ENCODE measurements at places on chromosomes 7 and 10.

- DNase-seq = no peak
These were observed 274.1 kb upstream of the COBL start for GRCh38 chr7:51590746-51591145.

DNA sequence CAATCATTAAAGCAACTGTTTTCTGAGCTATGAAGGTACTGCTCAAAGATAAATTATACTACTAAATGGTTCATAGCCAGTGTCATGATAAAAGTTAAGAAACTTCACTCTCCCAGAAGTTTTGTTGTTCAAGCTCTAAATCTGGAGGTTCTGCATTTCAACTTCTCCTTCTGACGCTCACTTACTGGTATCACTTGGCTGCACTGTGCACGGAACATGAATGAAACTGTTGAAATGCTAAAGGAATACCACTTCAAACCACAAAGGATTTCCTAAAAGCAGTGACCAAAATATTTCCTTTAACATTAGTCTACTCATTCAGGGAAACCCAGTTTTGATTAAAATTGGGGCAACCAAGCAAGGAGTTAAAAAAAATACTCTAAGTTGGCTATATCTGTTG, 93.6 kb downstream of the UBE2H start:
- no peak for DNase-seq

DNA sequence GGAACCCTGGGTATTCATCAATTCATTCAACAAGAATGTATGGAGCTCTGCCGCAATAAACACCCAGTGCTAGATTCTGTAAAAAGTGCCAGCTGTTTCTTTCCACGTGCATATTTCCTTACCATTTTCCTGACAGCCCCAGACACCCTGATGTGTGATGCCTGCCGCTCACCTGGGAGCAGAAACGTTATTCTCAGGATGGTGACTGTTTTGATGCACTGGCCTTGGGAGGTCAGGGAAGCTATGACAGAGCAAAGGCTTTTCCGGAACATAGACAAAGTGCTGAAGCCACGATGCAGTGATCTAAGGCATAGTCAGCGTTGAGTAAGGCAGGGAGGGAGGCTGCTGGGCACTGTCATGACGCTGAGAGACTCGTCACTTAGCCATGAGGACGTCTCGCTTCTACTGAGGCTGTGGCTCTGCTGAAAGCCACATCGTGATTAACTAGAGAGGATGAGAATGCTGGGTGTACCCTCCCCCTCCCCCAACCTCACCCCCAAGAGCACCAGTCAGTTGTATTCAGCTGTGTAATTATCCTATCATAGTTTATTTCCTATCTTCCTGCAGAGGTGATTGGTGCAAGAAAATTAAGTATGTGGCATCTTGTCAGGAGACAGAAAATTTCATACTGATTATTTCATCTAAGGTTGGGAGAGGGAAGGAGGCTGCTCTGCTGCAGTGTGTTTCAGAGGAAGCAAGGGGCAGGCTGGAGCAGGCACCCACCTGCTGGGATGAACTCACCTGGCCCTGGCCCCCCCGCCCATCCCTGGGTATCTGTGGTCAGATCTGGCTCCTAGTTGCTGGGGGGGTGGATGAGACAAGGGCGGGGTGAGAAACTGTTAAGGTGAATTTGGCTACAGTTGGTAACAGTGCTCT, 48.8 kb upstream of the SMNDC1 start:
- peak; percentile 14 for DNase-seq

- DNase-seq = no peak
These were observed 256.2 kb downstream of the LHFPL3 start for GRCh38 chr7:104584620-104585019.

- peak; percentile 2 for DNase-seq
These were observed 80.1 kb upstream of the IMMP2L start for GRCh38 chr7:111642373-111642772.

- no peak for DNase-seq
These were observed 585.9 kb downstream of the PTPRN2 start for GRCh38 chr7:158001621-158002320.

GRCh38 chr10:102679596-102679995, 34.6 kb downstream of the ARL3 start:
- DNase-seq = no peak

- DNase-seq = peak; percentile 44
These were observed 163.7 kb downstream of the DIP2C start for GRCh38 chr10:525565-526315.

GRCh38 chr7:47979832-47980181, 392 bp upstream of the HUS1 start:
- DNase-seq = no peak

DNA sequence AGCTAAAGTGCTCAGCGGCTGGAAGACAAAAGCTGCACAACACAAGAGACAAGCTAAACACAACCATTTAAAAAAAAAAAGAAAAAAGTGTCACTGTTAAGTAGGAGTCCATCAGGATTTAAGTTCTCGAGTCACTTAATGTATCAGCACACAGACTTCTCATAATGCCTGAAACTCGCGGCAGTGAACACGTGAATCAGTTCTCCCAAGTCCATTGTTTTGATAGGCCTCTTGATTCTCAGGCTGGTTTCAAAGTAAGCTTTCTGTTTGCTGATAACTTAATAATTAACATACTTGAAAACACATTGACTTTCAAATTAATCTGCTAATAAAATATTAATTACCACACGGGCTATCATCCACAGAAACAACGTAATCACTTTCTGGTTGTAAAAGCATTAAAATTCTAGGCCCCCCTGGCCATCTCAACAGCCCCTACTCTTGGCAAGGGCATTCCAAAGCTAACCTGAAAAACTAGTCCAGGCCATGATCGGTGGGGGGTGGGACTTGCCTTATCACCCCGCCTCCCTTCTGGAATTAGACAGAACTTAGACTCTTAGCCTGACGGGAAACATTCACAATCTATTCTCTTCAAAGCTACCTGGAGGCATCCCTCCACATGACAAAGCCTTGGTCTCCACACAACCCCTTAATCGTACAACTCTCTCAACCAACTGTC, 129.0 kb downstream of the DIP2C start:
- DNase-seq = no peak

DNA sequence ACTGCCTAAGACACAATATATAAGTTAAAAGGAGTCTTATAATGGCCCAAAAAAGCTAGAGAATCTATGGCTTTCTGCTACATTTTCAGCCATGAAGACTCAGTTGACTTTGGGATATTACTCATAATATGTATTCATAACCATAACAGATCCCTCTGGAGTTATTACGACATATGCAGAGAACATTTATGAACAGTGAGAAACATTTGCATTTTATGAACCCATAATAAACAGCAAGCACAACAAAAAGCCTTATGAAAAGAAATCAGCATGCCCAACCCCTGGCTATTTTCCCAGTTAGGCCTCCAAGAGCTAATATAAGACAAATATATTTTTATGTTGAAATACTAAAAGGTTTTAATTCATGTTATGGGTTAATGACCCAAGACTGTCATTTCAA, 52.4 kb downstream of the ARMH3 start:
- DNase-seq = no peak

DNA sequence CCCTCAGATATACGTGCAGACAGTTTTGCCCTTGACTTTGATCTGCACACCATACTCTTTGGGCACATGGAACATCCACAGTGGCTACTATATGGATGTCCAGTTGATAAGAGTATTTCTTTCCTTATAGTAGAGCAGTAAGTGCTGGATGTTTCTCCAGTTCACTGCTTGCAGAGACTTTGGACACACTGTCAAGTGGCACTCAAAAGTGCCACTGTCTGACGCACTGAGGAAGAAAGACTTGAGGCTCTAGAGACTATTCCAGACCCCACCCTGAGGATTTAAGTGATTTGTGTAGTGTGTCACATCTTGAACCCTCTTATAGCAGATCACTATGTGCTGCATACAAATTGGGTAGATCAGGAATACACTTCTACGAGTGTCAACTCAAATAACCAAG, 179.1 kb downstream of the GNAI1 start:
- DNase-seq = no peak

DNA sequence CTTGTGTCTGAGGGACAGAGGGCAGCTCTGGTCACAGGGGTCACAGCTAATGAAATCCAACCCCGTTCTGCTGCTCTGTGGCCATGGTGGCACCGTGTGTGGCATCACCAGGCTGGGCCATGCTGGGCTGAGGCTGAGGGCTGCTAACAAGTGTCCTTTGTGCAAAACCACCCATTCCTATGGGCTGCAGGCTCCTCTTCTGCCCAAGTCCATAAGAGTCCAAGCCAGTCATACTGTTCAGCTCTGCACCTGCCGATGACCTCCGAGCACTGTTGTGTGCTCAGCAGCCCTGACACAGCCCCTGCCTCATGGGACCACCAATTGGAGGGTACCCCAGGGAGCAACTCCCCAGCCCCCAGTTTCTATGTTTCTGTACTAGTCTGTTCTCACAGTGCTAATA, 133.1 kb downstream of the WDR11 start:
- no peak for DNase-seq

- no peak for DNase-seq
These were observed 84.6 kb downstream of the ZMYND11 start for GRCh38 chr10:219731-220472.

- DNase-seq = no peak
These were observed 34.0 kb downstream of the LEP start for GRCh38 chr7:128274884-128275603.

- DNase-seq = no peak
These were observed 10.1 kb upstream of the LAT2 start for GRCh38 chr7:74199551-74200355.

DNA sequence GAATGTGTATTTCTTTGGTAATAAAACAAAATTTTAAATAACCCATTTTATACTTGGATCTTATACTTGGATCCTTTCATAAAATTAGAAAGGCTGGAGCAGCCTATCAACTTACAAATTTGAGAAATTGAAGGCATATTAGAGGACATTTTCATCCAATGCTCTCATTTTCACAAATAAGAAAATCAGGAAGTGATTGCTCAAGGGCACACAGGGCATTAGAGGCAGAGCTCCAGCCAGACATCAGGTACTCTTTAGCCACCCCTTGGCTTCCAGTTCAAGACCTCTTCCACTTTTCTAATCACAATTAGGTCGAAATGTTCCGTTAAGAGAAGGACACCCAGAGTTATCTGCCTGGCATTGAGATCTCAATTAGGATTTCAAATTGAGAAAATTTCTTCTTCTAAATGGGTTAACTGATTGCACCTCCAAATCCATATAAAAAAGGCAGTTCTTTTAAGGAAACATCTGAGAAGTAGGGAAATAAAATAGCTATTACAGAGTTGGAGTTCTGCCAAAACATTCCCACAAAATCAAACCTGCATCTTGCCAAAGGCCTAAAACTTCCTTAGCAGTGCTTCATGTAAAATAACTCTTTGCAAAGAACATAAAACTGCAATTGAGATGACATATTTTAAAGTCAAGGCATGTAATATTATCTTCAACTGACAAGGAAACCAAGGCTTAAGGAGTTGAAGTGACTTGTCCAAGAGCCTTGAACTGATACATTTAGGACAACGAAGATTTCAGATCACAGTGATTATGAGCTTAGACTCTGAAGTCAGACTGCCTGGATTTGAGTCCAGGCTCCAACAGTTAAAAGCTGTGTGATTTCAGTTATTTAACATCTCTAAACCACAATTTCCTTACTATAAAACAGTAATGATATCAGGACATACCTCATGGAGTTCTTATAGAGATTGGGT, 2.4 kb downstream of the ACTA2 start:
- no peak for DNase-seq

DNA sequence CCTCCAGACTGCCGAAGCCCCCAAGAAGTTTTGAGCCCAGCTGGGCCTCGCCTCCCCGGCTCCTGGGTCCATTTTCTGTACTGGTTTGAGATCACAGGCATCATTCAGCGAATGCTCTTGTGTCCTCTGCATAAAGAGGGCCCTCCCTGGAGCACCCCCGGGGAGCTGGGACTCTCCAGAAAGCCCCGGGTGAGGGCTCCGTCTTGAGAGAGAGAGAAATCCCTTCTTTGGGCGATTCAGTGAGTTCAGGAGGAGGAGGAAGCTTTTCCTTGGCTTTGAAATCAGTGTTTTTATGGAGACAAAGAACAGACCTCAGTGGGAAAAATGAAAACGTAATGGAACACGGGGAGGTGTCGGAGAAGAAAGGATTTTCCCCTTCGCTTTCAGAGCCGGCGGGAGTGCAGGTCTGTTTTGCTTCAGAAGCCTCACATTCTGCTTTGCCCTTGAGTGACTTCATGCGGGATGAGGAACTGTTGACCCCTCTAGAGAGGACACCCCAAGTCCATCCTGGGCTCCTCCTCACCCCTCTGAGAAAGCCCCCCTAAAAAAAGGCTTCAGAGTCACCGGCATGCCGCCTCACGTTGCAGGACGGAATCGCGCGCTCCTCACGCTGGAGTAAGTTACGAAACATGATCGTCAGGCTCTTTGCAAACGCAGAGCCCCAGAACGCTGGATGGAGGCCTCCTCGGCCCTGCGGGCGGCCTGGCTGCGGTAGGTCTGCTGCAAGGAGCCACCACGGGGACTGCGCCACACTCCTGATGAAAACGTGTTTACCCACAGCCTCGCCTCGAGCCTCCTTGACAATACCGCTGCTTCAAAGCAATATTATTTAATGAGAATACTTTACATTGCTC, 8.5 kb upstream of the AP5Z1 start:
- no peak for DNase-seq

GRCh38 chr10:103111031-103111917, 81.8 kb downstream of the NT5C2 start:
- no peak for DNase-seq

DNA sequence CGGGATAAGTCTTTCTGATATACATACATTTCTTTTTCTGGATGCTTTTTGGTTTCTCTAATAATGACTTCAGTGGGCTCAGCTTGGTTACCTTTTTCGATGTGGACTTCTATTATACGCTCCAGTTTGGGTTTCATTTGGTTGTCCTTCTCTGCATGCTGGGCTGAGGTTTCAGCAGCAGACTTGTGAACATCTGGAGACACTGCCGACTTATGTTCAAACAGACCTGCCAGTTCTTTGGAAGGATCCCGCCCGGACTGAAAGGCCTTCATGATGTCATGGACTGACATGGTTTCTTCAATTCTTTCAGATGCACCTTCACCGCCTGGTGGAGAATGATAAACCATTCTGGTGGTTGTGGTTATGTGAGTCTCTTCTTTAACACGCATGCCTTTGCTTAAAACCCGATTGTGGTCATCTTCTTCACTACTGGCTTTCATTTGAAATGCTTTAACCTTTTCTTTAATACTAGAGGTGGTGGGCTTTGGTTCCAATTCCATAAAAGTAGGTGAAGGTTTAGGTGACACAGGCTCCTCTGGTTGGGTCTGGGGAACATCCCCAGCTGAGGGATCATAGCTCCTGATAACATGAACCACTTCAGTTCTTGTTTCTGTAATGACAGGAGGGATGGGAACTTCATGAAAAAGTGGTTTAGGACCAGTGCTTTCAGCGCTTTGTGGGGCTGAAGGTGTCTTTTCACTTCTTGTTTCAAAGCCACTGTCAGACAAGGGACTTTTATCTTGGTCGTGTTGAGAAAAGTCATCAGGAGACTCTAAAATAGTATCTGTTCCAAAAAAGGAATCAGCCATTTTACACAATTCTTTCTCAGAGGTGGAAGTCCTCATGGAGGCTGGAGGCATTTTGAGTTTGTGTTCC, 167.7 kb upstream of the CCDC6 start:
- no peak for DNase-seq

All from OCI-LY7 (cell line).